Prostate gland (tissue), 2 donors: ENCODE measurements at places on chromosomes 6 and 20. TPM values are rescaled to one million over a fixed set of nuclear protein-coding genes. Genes with fewer than 3 reads are reported as not detected.

DNA sequence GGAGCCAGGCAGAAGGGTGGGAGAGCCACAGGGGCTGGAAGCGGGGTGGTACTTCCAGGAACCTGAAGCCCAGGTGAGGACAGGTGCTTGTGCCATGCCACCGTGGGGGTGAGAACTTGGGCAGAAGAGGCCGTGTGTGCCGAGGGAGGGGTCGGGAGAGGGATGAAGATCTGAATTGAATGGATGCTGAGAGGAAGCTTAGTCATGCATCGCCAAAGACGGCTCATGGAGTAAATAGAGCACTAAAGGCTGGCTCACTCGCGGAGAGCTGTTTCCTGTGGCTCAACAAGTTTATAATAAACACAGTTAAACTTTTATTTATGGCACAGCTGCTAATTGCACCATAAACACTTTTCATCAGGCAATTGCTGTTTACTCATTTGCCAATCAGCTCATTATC, 21.7 kb upstream of the MYT1 start:
- no peak overlapping the region for H3K4me3 ChIP-seq
- H3K36me3 ChIP-seq: no peaks in the 10 kb centered on the region
- no peak overlapping the region for H3K27ac ChIP-seq
- H3K27me3 ChIP-seq: no peaks in the 10 kb centered on the region

GRCh38 chr20:59044796-59045195, 2.2 kb upstream of the PRELID3B start:
- H3K27ac ChIP-seq: no peak overlapping the region
- no peak for DNase-seq
- no peak overlapping the region for H3K4me3 ChIP-seq
- no peaks in the 10 kb centered on the region for H3K36me3 ChIP-seq

- no peak overlapping the region for H3K4me3 ChIP-seq
- H3K27ac ChIP-seq: no peak overlapping the region
- no peaks in the 10 kb centered on the region for H3K4me1 ChIP-seq
- H3K27me3 ChIP-seq: no peaks in the 10 kb centered on the region
These were observed 19.1 kb downstream of the SCP2D1 start for GRCh38 chr20:18832546-18833200.

DNA sequence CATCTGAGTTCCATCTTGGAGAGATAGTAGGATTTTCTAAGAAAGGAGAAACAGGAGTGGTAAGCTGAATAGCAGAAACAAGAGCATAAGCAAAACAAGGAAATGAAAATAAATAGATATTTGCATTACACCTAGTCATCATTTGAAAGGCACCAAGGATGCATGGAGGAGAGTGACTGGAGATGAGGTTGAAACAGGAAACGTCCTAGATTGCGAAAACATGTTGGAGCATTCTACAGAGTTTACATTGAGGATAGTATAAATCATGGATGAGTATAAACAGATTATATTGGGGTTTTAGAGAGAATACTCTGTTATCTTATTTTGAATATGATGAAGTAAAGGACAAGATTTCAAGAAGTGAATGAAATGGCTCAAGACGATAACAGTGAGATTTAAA, 507.3 kb downstream of the EYS start:
- DNase-seq: no peak
- no peaks in the 10 kb centered on the region for H3K27me3 ChIP-seq
- no peaks in the 10 kb centered on the region for H3K36me3 ChIP-seq
- no peak overlapping the region for H3K4me3 ChIP-seq

DNA sequence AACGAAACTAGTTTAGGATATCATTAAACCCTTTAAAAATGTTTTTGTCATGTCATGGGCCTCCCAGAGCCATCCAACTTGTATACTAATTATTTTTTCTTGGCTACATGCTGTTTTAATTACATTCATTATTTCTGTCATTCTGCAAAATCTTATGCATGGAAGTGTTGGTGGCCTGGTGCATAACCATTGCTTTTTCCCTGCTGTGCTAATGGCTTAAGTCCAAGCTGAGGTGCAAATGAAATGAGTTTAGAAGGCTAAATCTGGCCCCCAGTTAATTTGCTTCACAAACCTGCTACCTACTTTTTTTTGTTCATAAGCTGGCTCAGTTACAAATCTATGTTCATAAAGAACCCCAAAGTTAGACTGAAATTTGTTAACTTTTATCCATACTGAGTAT, 1249.9 kb downstream of the EPHA7 start:
- no peak overlapping the region for H3K27ac ChIP-seq
- no peaks in the 10 kb centered on the region for H3K36me3 ChIP-seq
- H3K27me3 ChIP-seq: no peaks in the 10 kb centered on the region
- no peak overlapping the region for H3K4me3 ChIP-seq
- DNase-seq: no peak

DNA sequence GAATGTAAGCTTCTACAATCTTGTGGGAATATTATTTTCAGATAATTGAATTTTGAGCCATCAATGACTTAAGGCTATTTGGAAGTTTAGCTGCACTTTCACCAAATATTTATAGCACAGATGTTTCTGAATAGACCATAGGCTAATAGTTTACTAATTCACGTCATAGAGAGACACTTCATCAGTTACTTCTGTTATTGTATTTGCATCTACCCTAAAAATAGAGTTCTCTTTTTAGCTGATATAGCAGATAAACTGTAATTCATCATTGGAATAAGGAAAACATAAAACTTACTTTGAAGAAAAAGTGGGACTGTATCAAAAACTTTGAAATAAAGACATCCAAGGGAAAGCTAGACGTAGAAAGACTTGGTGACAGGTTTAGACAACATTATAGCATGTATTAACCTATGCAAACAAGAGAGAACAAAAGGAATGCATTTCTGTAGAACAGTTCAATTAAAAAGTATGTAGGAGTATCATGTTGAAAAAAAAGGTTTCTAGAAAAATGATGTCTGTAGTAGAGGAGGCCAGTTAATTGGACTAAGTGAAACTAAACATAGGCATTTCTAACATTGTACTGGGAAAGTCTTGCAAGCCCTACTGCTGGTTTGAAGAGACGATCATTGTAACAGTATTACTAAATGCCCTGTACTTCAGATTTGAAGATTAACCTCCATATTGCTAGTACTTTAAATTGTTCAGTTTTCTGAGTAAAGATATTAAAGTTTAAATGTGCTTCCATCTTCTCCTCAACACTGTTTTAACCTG, 123.3 kb downstream of the ZFAND3 start:
- H3K27ac ChIP-seq: no peak overlapping the region
- H3K27me3 ChIP-seq: no peaks in the 10 kb centered on the region

Gene PPP1R3G
- 1.5 TPM for total RNA-seq

DNA sequence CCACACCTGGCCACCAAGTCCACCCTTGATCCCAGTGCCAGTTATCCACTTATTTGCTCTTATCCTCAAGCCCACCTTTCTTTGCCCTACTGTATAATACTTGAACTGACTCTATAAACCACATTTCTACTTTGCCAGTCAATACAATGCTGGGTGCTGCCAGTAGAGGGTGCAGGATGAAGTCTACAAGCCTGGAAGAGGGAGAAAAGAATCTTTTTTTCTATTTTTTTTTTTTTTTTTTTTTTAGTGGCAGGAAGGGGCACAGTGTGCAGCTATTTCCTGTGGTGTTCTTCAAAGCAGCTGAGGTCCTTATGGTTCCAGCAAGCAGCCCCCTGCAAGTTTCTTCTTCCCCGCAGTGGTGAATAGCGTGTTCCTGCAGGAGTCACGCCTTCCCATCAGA, 22.2 kb upstream of the GABRR1 start:
- no peaks in the 10 kb centered on the region for H3K36me3 ChIP-seq
- no peaks in the 10 kb centered on the region for H3K27me3 ChIP-seq
- no peaks in the 10 kb centered on the region for H3K4me1 ChIP-seq
- H3K4me3 ChIP-seq: no peak overlapping the region
- DNase-seq: no peak

DNA sequence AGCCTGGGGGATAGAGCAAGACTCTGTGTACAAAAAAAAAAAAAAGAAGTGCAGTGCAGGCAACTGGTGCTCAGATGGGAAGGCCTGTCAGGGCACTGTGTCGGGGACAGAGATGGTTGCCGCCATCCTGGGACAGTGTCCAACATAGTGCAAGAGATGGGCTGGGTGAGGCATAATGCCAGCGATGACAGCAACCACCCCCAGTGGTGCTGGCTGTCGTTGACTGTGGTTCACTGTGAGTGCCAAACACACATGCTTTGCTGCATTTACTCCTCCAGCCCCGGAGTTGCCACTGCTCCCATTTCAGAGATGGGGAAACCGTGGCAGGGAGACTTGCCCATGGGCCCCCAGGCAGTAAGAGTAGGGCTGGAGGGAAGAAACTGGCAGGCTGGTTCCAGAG, 5.2 kb upstream of the C20orf203 start:
- no peaks in the 10 kb centered on the region for H3K36me3 ChIP-seq
- no peak overlapping the region for H3K4me3 ChIP-seq
- peak; percentile 38 for DNase-seq
- no peaks in the 10 kb centered on the region for H3K4me1 ChIP-seq
- no peaks in the 10 kb centered on the region for H3K27me3 ChIP-seq

Gene RIPOR2
- total RNA-seq: 23.7 TPM

Gene MYB
- total RNA-seq: 7.2 TPM

DNA sequence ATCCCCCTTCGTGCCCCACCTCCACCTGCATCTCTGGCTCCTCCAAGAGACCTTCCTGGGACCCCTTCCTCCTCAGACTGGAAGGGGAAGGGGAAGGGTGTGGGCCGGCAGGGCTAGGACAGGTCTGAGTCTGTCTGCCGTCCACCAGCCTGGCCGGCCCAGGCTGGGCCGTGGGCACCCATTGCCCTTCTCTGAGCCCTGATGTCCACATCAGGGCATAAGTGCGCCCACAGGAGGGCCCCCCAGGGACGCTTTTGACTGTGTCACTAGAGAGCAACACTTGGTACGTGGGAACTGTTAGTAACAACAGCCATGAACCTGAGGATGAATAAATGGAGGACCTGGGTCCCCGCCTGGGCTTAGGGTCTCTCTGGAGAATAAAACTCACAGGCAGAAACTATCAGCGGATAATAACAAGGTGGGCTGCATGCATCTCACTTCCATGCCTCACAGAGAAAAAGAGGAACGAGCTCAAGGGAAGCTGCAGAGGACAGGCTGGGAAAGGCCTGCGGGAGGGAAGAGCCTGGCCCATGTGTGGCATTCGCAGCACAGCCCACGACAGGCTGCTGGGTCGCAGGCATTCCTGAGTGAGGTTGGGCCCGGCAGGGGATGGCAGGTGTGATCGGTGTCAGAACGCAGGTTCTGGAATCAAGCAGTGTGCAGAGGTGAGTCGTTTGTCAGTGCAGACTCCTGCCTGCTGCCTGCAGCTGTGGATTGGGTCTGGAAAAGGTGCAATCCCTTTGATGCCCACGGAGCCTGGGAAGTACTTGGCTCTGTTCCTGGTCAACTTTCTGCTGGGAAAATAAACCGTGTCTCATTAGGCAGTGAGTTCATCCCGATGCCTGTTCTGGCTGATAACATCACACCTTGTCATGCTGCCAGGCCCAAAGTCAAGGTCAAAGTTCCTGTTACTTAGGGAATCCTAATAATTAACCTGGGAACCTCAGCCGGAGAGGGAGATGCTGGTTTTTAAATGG, 60.9 kb downstream of the BCAS4 start:
- DNase-seq: no peak
- H3K27ac ChIP-seq: no peak overlapping the region
- no peaks in the 10 kb centered on the region for H3K36me3 ChIP-seq
- no peaks in the 10 kb centered on the region for H3K27me3 ChIP-seq
- H3K4me1 ChIP-seq: no peaks in the 10 kb centered on the region
- no peak overlapping the region for H3K4me3 ChIP-seq

DNA sequence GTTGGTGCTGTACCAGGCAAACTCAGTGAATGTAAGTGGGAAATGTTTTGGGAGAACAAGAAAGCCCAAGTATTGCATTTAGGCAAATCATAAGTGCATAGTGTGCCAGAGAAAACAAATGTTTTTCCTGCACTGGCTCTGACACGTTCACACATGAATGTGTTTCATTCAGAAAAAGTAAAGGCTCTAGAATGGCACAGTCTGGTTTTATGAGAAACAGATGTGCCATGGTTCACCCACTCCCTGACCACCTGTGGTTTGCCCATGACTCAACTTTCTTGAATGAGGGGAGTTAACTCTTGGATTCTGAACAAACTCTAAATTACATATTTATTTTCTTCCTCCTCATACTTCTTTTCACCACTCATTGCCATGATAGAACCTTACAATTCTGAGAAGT, 126.9 kb downstream of the KCNQ5 start:
- no peaks in the 10 kb centered on the region for H3K36me3 ChIP-seq
- H3K4me1 ChIP-seq: no peaks in the 10 kb centered on the region
- peak; percentile 27 for DNase-seq
- no peak overlapping the region for H3K27ac ChIP-seq
- no peaks in the 10 kb centered on the region for H3K27me3 ChIP-seq
